CD4-positive, alpha-beta T cell treated with Interleukin-17A for 4 hours (primary cell): ENCODE measurements at places on chromosomes 12 and 14.

DNA sequence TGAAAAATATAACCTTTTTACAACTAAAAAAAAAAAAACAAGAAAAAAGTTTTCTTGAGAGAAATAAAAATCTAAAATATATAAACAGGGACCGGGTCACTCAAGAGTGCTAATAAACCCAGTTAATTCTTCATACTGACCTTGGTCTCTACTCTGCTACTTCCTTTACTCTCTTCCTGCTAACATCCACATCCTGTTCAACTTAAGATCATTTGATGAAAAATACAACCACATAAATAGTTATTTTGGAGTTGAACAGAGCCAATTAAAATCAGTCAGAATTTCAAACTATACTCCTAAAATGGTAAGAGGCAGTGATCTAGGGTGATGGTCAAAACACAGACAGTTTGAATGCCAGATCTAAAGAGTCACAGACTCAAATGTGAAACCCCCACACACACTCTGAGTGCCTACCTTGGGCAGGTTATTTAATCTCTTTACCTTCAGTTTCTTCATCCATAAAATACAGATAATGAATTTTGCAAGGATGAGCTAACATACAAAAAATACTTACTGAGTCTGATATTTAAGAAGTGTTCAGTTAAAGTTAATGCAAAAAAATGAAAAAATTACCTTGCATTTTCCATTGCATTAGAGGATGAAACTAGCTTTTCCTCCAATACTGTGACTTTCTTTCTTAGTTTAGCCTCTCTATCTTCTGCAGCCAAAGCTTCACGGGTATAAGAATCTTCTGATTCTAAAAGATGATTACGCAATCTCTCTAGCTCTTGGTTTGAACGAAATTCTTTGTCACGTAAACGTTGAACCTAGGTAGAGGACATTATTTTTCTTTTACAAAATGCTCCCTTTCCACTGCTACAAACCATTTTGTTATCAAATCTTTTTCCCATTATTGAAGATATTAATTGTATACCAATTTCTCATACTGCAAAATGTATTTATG is 40.9 kb downstream of the TRIP11 start:
- DNase-seq, result no peak

GRCh38 chr14:45177076-45177475 is 41.3 kb downstream of the FANCM start:
- no peak for DNase-seq

GRCh38 chr14:91205459-91205858 is 39.0 kb downstream of the GPR68 start:
- no peak for DNase-seq

DNA sequence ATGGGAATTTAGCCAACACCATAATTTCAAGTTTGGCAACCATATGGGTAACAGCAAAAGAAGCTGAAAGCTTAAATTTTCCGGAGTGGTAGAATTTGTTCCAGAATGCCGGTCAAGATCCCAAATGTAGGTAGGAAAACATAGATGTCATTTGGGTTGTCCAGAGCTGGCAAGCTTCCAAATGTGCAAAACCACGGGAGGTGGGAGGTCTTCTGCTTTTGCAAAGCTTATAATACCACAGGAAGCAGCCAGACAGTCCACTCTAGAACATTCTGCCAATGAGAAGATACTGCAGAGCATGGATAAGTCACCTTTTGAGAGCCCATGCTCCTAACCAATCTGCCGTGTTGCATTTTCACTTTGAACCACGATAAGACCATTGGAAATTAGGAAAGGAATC is 26.4 kb upstream of the BATF start:
- DNase-seq, result no peak

- DNase-seq, result no peak
Observed at GRCh38 chr12:128820253-128820652, 3.5 kb downstream of the SLC15A4 start.

DNA sequence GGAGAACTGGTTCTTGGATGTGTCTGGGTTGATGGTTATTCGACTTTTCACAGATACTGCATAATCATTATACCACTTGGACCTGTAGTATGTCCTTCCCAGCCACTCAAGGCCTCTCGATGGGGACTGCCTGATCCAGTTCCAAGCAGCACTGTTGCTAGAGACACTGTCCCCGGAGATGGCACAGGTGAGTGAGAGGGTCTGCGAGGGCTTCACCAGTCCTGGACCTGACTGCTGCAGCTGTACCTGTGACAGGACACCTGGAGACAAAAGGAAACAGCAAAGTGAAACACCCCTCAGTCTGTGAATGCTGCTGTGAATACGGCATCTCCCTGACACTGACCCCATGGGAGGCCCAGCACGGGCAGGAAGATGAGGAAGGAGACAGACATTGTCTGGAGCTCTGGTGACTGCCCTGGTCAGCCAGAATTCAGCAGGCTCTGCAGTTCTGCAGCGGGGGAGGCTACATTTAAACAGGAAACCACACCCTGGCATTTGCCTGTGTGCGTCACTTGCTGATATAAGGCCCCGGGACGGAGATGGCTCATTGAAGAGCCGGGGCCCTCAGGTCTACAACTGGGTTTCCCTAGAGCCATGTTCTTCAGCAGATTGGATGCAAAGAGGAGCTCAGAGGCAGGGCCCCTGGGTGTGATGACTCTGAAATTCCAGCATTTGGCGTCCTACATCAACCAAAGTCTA is 413.6 kb downstream of the TMEM121 start:
- DNase-seq, result no peak

GRCh38 chr14:61631045-61631687 is 64.1 kb upstream of the HIF1A start:
- DNase-seq, result no peak

DNA sequence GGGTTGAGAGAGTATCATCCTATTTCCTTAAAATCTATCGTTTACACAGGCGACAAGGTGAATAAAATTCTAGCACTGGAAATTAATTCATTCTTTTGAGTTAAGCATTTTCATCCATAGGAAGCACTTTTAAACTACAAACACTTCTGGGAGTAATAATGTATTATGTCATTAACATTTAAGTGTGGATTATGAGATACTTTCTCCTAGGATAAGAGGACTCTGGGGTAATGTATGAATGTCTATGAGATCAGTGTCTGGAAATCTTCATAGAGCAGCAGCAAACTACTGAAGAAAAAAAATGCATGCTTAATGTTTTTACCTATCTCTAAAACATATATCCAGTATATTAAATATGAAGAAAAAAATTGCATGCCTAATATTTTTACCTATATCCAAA is 86.9 kb downstream of the EPS8 start:
- no peak for DNase-seq

- no peak for DNase-seq
Observed at GRCh38 chr12:105048315-105048714, 35.9 kb downstream of the ALDH1L2 start.

GRCh38 chr12:2692080-2692479 is 102.7 kb upstream of the FKBP4 start:
- peak; percentile 44 for DNase-seq

DNA sequence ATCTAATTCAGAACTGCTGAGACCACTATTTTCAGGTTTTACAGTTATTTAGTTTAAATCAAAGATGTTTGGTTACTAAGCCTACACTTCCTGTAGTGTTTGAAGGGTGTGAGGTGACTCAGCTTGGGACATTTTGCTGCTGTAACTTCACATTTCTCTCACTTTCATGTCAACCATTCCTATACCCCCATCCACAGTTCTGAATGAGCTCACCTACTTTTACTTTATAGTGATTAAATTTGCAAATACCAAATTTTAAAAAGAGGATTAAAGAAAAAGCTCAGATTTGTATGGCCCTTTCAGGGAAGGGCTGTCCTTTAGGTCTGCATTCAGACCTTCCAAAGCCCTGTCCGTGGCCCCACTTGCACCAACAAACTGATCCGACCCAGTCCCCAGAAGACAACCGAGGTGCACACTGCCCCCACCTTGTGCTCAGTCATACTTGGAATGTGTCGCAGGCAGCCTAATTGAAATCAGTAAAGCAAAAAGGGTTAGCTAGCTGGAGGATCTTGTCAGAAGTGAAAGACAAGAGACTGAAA is 174.4 kb downstream of the MON2 start:
- DNase-seq, result peak; percentile 40

GRCh38 chr14:95227279-95227860 is 70.0 kb upstream of the DICER1 start:
- DNase-seq, result no peak

- no peak for DNase-seq
Observed at GRCh38 chr12:54028314-54029201, at the start of gene HOXC6. Gene HOXC6 (plus strand): TSS chr12:54028440. CDS start chr12:54028522, 82 bp downstream.

GRCh38 chr12:130947028-130947613 is 6.6 kb upstream of the ADGRD1 start:
- no peak for DNase-seq

- DNase-seq, result no peak
Observed at GRCh38 chr12:16613199-16613598, 7.2 kb upstream of the LMO3 start.

DNA sequence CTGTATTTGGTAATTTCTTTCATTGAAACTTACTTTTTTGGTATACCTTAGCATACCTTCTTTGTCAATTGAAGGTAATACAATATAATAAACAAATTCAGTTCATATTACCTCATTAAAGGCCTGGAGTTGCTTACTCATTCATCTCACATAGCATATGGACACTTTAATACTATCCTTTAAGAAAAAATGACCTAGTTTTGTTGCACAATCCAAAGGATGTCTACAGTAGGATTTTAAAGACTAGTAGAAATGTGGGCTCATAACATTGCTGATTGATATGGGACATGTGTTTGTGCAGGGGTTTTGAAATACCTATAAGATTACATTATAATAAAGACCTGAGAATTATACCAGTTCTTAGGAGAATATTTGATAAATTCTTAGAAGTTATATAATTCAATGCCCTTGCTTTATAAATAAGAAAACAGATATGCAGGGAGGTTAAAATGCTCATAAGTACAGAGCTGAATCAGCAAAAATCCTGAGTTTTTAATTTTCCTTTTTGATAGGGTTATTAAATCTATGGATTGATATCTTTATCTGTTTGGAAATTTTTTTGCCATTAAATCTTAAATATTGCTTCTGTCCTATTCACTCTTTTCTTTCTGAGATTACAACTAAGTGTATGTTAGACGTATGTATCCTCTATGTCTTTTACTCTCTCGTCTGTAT is 352.1 kb downstream of the ATP23 start:
- no peak for DNase-seq

GRCh38 chr12:64672925-64673409 is 62.7 kb downstream of the RASSF3 start:
- DNase-seq, result peak; percentile 72

DNA sequence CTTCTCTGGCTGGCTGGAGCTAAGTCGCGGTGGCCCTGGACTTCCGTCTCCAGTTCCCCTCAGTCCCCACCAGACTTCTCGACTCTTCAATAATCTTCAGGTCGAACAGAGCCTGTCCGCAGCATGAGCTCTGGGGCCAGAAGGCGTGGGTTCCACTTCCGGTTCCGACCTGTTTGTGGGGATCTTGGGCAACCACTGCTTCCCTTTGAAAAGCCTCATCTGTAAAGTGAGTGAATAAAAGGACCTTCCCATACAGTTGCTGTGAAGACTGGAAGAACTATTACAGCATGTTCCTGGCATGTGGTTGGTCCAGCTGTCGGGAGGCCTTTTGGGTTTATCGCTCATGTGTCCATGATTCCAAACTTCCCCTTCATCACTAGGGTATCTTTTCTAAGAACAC is 19.4 kb downstream of the ADGRD1 start:
- DNase-seq, result no peak

DNA sequence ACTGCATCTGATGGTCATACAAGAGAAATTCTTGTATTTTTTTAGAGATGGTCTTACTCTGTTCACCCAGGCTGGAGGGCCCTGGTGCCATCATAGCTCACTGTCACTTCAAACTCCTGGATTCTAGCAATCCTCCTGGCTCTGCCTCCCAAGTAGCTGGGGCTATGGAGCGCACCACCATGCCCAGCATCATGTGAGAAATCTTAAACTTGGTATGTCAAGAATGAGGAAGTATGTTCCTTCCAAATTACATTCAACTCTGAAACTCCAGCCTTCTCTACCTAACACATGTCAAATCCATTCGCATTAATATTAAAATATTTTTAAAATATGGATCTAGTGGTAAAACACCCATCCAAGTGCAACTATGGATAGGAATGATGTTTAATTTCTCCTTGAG is 27.5 kb upstream of the CDKN3 start:
- no peak for DNase-seq

DNA sequence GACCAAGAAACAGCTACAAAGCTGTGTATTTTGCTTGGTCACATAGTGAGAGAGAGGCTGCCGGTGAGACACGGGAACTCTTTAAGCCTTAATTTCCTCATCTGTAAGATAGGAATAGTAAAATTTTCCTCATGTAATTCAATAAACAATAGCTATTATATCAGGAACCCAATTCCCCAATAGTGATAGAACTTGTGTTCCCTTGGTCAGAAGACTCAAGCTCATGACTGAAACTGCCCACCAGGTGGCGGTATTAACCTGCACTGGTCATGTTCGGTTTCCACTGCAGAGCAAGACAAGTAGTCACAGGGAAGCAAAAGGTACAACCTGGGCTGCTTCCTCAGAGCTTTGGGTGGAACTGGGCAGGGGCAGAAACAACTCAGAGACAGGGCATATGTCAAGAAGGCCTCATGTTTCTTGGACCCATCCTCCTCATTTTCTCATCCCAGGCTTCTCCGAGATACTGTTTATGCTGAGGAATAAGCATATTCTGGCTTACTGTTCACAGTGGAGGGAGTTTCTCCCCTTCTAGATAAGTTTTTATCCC is 4.2 kb upstream of the AJUBA start:
- DNase-seq, result peak; percentile 95

DNA sequence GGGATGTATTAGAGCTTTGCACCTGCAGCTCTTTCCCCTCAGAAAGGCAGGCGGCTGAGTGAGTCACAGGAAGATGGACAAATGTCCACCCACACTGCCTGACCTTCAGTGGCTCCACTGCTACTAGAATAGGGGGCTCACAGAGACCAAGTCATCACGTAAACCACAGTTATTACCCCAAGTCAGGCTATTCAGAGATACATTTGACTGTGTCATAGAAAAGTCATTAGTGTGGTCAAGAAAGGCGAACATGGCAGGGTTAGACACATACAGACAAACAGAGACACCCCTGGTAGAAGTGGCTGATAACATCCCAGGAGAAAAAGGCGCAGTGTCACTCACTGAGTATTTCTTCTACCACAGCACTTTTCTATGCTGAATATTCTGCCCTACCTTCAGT is 36.0 kb downstream of the GCH1 start:
- no peak for DNase-seq

GRCh38 chr14:78848234-78848820 is 678.2 kb downstream of the NRXN3 start:
- DNase-seq, result peak; percentile 17

- no peak for DNase-seq
Observed at GRCh38 chr12:12216349-12217017, 50.4 kb downstream of the LRP6 start.
